ENCODE measurements at places on chromosomes 7 and 10. TPM values are rescaled to one million over a fixed set of nuclear protein-coding genes. Genes with fewer than 3 reads are reported as not detected.

The CALML5 gene
- not detected for total RNA-seq

The NXPH1 gene
- not detected for total RNA-seq

The PILRA gene
- 6.6 TPM for total RNA-seq

The CAMK1D gene
- 13.8 TPM for total RNA-seq

The LRIT2 gene
- not detected for total RNA-seq

The SVOPL gene
- total RNA-seq, result not detected

The SAMD9 gene
- total RNA-seq, result 13.6 TPM

The CCDC7 gene
- total RNA-seq, result 10.4 TPM

The ADRA2A gene
- total RNA-seq, result 0.07 TPM

DNA sequence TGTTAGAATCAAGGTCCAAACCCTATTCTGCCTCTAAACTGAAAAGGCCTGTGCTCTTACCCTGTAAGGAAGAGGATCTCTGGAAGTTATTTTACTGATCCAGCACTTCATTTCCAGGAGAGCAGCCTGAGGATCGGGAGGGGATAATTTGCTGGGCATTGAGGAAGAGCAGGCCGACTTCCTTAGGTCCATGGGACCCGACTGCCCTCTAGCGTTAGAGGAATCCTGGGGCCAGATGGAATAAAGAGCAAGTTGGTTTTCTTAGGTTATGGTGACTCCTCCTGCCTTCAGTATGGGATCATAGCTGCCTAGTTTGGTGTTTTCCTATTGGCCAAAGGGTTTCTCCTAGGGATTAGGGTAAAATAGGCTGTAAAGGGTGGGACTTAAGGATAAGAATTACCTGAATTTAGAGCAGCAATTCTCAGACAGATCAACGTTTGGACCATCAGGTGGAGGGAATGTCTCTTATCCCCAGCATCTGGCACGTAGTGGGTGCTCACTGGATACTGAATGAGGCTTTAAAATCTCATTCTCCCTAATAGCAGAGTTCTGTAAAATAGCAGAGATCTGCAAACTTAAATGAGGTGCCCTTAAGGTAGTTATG, 40.0 kb upstream of the SORBS1 start:
- peak; percentile 70 for DNase-seq

- peak; percentile 27 for DNase-seq
These were observed 17.2 kb downstream of the AP5Z1 start for GRCh38 chr7:4792537-4793126.

DNA sequence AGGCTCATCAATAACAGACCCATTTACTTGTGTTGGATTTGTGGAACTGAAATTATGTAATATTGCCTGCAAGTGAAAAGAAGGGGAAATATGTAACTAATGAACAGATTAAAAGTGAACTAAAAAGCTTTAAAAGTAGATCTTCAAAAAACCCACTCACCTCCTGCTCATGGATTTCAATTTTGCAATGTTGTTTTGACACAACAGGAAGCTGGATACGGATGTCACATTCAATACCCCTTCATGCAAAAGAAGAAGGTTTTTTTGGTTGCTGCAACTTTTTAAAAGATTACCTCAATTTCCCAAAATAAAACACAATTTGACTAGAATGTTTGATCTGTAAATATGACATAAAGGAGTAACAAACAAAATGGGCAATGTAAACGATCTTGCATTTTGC, 3.3 kb downstream of the MKI67 start:
- DNase-seq, result no peak

DNA sequence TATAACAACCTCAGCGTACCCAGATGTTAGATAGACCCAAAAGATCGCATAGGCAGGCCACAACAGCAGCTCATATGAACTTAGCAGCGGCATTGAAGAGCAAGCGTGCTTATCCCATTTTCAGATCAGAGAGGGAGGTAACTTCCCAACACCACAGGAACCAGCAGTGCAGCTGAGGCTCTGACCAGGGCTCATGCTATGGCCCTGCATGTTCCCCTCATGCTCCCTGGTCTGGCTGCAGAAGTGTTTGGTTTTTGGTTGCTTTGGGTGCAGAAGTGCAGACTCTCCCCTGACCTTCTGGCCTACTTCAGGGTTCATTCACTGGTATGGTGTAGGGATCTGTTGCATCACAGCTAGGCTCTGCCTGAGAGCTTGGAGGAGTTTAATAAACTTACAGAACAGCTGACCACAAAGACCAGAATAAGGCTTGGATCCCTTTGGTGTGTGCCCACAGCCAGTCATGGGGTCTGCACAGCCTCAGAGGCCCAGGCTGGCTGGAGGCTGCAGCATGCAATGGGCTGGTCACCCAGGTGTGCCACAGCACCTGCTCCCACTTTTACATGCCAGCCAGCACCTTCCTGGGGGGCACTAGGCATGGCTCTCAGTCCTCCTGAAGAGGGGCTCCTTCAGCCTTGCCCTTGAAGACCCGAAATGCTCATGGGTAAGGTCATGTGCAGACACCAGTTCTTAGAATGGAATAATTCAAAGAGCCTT, 9.1 kb upstream of the CXCL12 start:
- no peak for DNase-seq

DNA sequence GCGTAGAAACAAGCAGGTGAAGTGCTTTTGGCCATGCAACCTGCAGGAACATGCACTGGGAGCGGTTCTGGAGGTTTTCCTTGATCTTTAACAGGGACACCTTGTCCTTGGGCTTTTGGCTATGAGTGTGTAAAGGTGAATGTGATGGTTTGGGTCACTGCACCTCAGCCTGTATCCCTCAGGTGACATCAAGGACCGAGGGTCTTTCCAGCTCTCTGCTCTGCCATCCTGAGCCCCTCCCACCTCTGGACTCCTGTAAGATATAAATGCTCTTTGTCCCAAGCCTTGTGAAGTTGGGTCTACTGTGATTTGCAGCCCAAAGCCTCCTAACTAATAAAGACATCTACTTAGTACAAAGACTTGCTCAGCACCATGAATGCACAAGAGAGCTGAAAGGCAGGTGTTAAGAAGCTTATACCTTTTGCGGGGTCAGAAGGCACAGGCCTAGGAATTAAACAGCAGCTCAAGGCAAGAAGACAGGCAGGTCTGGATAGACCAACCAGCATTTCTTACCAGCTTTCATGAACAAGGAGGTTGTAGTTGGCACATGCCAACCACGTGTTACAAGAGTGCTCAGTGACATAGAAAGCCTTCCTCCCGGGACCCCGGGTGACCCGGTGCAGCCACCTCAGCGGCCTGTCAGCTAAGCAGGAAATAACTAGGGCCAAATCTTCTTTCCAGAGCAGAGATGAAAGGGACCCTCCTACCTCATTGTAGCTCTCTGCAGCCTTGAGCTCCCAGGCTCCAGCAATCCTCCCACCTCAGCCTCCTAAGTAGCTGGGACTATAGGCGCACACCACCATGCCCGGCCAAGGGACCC, 89.9 kb downstream of the CARD11 start:
- DNase-seq, result peak; percentile 59

DNA sequence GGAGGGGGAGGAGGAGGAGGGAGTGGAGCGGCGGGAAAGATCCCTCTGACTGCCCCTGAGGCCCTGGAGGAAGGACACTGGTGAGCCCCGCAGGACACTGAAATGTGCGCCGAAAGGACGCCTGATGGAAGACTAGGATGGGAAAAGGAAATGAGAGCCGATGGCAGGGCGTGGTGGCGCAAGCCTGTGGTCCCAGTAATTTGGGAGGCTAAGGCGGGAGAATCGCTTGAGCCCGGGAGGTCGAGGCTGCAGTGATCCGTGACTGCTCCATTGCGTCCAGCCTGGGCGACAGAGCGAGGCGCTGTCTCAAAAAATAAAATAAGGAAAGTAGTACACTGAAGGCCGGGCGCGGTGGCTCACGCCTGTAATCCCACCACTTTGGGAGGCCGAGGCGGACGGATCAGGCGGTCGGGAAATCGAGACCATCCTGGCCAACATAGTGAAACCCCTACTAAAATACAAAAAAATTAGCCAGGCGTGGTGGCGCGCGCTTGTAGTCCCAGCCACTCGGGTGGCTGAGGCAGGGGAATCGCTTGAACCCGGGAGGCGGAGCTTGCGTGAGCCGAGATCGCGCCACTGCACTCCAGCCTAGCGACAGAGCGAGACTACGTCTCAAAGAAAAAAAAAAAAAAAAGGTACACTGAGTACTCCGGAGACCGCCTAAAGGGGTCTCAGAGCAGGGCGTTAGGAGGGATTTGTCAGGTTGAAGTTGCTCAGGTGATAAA, 561 bp upstream of the HNRNPF start:
- peak; percentile 85 for DNase-seq

GRCh38 chr10:4195213-4195612, 410.2 kb upstream of the KLF6 start:
- DNase-seq, result no peak

DNA sequence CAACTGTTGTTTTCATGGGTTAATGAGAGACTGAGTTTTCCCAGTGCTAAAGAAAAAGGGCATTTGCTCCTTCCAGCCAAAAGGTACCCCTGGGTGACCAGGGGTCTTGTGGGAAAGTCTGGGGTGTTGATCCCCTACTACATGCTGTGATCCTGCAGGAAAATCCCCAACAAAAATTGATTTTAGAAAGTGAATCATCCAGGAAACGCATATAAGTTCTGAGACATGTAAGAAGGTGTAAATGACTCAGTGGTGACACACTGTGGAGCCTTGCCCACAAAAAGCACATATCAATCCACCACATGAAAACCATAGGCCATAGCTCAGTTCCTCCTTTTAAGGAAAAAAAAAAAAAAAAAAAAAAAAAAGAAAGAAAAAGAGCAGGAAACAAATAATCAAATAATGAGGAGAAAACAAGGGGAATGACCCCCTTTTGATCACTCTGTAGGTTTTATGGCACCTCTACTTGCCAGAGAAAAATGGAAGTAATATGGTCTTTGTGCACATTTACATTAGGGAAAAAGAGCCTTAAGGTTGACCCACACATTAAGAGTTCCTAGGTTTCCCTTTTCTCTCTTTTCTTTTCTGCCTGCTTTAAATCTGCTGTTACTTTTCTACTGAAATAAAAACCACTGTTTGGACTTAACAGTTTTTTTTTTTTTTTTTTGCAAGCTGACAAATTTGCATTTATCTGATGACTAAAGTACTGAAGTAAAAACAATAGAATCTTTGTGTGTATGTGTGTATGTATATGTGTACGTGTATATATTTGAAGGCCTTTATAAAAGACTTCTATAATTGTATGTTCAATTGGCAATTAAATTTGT, 386.0 kb downstream of the KIF20B start:
- peak; percentile 66 for DNase-seq

DNA sequence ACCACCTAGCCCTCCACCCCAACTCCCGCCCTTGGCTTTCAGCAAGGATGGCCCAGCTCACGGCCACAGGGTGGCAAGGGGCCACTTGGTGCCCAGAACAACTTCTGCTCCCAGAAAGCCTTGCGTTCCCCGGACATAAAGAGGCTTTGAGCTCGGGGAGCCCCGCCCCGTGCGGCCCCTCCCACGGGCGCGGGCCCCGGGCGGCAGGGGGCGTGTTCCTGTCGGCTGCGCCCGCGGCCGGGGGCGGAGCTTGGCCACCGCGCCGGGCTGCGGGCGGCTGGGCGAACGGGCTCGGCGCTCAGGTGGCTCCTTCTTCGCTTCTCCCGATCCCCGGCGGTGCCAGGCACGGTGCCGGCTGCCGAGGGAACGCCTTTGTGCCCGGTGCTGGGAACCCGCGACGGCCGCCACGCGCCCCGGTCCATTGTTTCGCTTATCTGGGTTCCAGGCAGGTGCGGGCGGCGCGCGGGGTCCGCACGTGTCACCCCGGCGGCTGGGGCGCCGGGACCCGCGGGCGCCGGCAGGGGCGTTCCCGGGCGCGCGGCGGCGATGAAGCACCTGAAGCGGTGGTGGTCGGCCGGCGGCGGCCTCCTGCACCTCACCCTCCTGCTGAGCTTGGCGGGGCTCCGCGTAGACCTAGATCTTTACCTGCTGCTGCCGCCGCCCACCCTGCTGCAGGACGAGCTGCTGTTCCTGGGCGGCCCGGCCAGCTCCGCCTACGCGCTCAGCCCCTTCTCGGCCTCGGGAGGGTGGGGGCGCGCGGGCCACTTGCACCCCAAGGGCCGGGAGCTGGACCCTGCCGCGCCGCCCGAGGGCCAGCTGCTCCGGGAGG, at the start of gene NFE2L3:
Gene NFE2L3 (plus strand): TSS at position 246 of the 829 bp plus-strand sequence. CDS start 301 bp downstream, at position 547.
- peak; percentile 88 for DNase-seq

GRCh38 chr10:3803295-3803926, 18.4 kb upstream of the KLF6 start:
- DNase-seq, result peak; percentile 48

DNA sequence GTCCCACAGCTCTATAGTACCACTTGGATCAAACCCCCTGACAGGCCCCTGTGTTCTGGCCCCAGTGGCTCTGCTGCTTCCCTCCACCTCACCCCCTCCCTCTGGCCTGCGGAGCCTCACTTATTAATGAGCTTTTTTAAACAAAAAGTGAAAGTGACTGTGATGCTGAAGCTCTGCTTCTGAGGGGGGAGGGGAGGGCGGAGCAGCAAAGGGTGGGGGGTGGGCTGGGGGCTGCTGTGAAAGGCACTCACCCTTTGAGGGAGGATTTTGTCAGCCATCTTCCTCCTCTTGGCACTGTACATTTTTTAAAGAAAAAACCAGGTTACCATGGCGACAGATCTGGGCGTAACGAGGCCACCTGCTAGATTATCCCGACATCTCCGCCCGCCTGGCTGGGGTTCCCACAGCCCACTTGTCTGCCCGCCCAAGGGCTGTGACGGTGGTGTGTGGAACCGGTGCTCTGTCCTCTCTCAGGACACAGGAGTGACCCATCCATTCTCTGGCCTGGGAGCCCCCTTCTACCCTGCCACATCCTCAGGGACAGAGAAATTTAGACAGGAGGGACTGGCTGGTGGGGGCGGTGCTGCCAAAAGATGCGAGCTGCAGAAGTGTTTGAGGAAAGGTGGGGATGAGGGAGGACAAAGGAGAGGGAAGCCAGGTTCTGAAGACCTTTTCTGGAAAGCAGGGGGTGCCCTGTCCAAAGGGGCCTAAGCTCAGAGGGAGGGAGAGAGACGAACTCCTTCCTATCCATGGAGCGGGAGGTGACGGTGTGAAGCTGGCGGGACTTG, 4.9 kb downstream of the SMARCD3 start:
- peak; percentile 59 for DNase-seq

DNA sequence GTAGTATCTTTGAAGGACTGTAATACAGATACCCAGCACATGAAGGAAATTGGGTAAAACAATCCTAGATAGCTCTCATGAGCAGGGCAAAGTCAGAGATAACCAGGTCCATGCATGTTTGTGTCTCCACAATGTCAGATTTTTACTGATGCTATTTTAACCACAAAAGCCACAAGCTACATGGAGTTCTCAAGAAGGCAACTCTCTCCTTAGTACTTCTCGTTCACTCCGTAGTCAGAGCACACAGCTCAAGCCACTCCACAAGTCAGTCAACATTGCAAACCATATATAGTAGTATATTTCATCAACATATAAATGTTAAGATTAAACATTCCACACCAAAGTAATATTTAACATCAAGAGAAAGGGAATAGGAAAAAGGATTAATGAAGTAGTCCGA, 98.0 kb upstream of the PIK3CG start:
- DNase-seq, result no peak

- DNase-seq, result no peak
These were observed 465.1 kb downstream of the AUTS2 start for GRCh38 chr7:70063371-70063770.

DNA sequence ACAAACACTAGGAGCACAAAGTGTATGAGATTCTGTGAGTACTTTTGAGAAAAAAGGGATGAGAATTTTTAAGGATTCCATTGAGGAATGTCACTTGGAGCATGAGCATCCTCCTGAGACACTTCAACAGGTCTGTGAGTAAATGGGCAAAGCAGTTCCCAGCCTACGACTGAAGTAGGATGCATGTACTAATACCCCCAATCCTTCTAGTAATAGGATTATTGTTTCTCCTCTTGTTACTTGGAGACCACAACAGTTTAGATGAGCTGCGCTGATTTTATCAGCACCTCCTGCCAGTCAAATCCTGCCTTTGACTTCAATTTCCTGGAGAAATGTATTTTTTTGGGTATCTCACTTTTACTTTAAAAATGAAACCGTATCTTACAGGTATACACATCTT, 820 bp downstream of the BBS9 start:
- DNase-seq, result peak; percentile 31

GRCh38 chr10:11825796-11826414, 2.7 kb downstream of the PROSER2 start:
- DNase-seq, result no peak

All from activated CD8-positive, alpha-beta T cell treated with anti-CD3 and anti-CD28 coated beads for 36 hours (primary cell).